ENCODE measurements at places on chromosomes 7 and 10. TPM values are rescaled to one million over a fixed set of nuclear protein-coding genes. Genes with fewer than 3 reads are reported as not detected.
A peak's percentile ranks its signal among the peaks of the same experiment; 100 is the strongest.

The MSRB2 gene
- total RNA-seq, result 34.7 TPM

The CFAP46 gene
- total RNA-seq, result 1.7 TPM

The SPDYE2 gene
- 0.52 TPM for total RNA-seq

The TEX47 gene
- not detected for total RNA-seq

The PAX4 gene
- not detected for total RNA-seq

The CHRM2 gene
- total RNA-seq, result 0.81 TPM

The SEPHS1 gene
- 44.7 TPM for total RNA-seq

The CYP2W1 gene
- total RNA-seq, result 0.44 TPM

The SRGN gene
- 50.0 TPM for total RNA-seq

The HTR7 gene
- total RNA-seq, result 0.65 TPM

The PAXIP1 gene
- total RNA-seq, result 16.4 TPM

The FGL2 gene
- 10.9 TPM for total RNA-seq

The OR2A5 gene
- total RNA-seq, result not detected

The HOXA10 gene
- 15.3 TPM for total RNA-seq

- no peak for DNase-seq
Observed at GRCh38 chr10:17085011-17085725, 44.4 kb downstream of the CUBN start.

GRCh38 chr7:158432369-158433341, 155.0 kb downstream of the PTPRN2 start:
- DNase-seq, result peak; percentile 82

DNA sequence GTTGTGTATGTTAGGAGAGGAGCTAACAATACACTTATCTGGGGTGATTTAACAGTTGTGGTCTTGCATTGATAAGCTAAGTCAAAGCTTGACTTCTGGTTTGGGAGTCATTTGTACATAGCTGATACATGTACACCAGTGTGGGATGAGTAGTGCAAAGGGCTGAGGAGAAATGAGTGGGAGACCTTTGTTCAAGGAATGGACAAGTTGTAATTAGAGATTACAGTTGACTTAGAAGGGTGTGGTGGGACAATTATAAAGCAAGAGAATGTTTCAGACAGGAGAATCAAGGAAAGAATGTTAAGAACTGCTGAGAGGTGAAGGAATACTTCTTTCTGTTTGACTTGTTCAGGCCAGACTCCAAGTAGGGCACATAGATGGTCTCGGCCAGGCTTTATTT, 209.7 kb upstream of the STEAP4 start:
- DNase-seq, result no peak

- no peak for DNase-seq
Observed at GRCh38 chr7:133676805-133677370, 424.0 kb downstream of the EXOC4 start.

- DNase-seq, result no peak
Observed at GRCh38 chr10:32180390-32181280, 124.4 kb upstream of the KIF5B start.

DNA sequence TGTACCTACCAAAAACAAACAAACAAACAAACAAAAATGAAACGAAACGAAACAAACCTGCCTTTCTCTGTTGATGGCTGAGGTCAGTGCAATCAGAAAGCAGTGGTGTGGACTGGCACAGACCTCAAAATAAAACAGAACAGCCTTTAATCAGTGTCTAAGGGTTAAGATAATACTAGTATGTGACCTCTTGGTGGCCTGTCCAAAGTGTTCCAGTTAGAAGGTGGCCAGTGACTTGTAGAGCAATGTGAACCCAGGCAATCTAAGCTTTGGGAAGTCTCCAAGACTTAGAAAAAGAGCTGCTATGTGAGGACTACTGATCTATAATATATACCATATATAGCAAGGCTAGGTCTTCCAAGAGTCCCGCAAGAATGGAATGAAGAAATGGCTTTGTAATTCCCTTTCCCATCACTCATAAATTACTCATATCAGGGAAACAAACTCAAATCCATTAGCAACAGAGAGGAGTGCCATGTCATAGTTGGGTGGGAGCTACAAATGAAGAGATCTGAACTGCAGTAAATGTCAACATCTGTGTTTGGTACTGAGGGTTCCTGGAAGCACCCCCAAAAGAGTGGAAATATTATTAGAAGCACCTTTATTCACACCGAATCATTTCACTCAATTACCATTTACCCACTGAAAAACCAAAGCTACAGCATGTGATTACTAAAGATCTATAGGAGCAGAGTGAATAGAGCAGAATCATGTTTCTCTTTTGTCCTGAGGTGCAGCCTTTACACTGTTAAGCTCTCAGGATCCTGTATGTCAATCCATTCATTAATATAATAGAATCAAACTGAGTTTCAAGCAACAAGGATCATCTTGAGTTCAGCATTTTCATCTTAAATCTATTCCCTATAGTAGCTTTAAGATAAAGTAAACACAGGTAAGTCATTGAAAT, 28.0 kb downstream of the ABLIM1 start:
- DNase-seq, result no peak

DNA sequence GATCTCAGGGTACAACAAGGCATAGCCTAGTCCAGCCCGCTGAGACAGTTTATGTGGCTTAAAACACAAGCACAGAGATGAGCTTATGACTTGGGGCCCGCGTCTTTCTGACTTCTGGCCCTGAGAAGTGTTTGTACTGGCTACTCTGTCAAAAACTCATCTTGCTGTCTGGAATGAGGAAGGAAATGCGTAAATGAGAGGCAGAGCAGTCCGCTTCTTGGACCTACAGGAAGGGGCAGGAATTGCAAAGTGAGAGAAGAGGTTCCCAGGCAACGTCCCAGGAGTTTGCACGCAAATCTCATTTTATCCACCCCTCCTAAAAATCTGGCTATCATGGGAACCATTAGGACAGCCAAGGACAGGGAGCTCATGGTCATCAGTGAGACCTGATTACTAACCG, 5.5 kb downstream of the ANXA11 start:
- no peak for DNase-seq

DNA sequence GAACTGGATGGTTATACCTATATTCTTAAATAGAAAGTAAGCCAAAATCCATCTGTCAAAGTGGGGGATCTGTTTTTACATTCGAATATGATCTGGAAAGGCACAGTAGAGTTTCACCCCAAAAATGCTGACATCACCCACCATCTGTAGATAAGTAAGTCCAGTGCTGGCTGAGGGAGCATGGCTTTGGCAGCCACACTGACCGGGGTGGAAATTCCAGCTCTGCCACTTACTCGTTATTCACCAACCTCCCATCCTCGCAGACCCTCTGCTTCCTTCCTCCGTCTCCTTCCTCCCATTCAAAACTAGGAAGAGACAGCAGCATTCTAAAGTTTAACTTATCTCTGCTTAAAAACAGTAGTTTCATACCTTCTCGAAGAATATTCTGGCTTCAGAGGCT, 84.9 kb upstream of the GATA3 start:
- DNase-seq, result no peak

GRCh38 chr7:79806161-79806734, 328.4 kb upstream of the GNAI1 start:
- DNase-seq, result no peak

DNA sequence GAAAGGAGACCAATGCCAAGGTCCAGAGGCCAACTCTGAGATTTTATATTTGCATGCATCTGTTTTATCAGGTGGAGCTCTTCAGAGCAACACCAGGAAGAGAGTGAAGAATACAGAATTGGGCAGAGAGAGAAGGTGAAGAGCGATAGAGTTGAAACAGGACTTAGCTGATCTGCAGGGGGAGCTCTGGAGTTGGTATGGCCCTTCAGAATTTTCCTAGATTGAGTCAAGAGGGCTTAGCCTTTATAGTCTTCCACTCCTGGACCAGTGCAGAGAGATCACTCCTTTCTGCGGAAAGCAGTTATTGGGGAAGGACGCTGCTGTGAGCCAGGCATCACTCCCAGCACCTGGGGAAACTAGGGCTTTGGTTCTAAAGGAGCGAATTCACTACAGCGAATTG, 105.0 kb upstream of the DGKB start:
- DNase-seq, result no peak

- no peak for DNase-seq
Observed at GRCh38 chr10:8193546-8193945, 139.1 kb downstream of the GATA3 start.

GRCh38 chr10:230758-231157, 95.5 kb downstream of the ZMYND11 start:
- DNase-seq, result no peak

DNA sequence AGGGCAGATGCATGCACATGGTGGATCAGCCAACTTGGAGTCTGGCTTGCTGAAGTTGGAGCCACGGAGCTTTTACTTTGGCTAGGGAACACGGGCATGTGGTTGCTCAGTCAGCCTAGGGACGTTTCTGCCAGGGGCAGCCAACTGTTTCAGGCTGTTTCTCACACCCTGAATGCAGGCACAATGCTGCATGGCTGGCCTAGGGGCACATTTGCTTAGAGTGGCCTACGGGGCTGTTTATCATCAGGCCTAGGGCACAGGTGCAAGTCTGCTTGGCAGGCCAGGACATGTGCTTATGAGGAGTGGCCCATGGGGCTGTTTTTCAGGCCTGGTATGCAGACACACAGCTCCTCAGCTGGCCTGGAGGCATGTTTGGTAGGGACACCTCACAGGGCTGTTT, 107.4 kb downstream of the GSAP start:
- no peak for DNase-seq

- no peak for DNase-seq
Observed at GRCh38 chr10:119575991-119576390, 20.8 kb downstream of the TIAL1 start.

DNA sequence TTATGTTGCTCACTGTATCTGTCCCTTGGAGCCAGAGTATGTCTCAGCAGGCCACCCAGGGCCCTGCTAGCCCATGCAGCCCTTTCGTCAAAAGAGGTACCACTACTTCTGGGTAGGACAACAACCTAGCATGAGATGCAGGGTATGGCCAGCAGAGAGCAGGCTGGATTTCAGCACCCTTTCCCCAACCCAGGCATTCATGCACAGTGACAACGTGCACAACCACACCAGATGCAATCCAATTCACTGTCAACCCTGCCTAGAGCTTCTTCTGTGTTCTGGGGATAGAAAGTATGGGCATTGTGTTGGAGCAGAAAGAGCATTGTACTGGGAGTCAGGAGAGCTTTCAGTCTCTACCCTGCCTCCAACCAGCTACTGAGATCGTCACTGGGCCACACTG, 37.9 kb downstream of the JAZF1 start:
- DNase-seq, result no peak

DNA sequence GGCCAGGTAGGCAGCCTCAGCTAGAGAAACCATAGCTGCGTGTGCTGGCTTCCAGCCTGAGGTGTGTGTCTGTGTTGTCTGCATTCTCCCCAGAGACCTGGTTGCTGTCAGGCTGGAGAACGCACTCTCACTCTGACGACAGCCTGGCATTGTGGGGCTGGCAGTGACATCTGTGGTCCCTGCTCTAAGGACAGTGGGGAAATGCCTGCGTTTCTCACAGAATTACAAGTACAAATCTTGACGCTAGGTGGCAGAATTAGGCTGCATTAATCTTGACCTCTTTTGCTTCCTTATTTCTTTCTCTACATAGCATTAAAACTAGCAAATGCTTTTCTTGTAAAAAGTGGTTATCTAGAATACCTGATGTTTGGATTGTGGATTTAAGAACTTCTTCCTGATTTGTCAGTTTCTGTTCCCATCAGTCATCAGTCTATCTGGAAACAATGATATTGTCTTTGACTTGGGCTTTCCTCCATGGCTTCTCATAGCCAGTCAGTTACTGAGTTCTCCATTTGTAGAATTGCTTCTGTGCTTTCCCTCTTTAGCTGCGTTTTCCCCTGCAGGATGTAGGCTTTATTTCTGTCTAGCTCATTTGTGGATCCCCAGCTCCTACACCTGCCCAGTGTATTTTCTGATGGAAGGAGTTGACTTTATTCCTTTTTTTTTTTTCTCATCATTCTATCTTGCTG, 86.0 kb downstream of the FANK1 start:
- DNase-seq, result peak; percentile 54

DNA sequence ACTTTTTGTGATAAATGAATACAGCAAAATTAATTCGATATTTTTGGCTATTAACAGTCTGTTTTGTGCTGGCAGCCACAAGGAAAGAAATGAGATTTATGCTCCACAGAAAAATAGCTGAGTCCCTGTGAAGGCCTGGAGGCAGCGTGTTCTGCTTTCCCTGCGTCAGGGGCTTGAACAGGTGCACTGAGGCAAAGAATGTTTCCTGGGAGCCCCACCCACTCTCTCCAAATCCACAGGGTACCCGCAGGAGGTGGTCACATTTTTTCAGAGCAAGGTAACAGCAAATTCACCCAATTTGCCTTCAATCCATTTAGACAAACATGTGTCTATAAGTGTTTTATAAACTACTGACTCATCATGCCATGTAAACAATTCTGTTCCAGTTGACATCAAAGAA, 308.1 kb downstream of the TCERG1L start:
- peak; percentile 17 for DNase-seq

- DNase-seq, result no peak
Observed at GRCh38 chr7:49580761-49581160, 192.7 kb upstream of the VWC2 start.

DNA sequence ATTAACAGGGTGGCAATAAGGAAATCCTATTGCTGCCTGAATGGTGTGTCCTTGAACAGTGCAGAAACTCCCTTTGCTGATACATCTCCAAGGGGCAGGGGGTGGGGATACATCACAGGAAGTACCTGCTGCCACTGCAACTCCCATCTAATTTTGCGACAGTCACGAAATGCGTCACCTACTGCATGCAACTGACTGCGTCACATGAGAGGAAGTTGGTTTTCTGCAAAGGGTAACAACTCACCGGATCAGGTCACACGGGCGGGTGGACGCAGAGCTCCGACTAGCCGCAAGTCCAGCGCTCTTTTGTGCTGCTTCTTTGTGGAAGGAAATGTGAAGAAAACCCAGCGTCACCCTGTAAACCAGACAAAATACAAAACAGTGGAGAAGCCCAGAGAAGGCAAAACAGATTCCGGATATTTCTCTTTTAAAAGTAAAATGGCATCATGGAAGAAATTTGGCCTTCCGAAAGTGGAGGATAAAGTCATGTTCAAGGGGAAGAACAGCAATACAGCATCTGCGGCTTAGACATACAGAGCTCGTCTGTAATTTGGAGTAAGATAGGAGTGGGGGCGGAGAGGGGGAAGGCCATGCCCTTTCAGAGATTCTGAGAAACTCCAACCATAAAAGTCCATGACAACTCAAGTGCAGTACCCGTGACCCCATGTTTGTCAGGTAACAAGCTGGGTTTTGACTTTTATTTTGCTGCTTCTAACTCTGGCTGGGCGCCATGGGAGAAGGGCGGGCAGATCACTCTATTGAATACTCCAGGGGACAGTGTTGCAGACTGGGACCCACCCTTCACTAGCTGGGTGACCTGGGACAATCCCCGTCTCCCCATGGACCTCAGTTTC, 32.3 kb upstream of the PLEKHS1 start:
- DNase-seq, result no peak

DNA sequence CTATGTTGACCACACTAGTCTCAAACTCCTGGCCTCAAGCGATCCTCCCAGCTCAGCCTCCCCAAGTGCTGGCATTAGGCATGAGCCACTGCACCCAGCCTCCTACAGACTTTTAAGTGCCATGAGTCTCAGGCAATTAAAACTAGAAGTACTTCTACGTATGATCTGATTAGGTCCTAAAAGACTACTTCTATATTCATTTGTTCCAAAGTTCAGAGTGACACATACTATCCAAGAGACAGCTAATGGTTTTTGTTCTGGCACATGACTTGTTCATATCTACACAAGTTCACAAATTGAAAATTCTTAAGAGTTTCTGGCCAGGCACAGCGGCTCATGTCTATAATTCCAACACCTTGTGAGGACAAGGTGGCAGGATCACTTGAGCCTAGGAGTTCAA, 11.7 kb downstream of the ARHGAP19 start:
- DNase-seq, result no peak

- DNase-seq, result no peak
Observed at GRCh38 chr10:127577376-127578258, 28.5 kb downstream of the NPS start.

GRCh38 chr10:123097039-123097438, 38.7 kb upstream of the HMX3 start:
- DNase-seq, result no peak
